Esophagus squamous epithelium (tissue), 5 donors: ENCODE measurements at places on chromosomes 6 and 20.

GRCh38 chr6:170279977-170280688 is 10.7 kb downstream of the DLL1 start:
- no peak for DNase-seq

- DNase-seq, result no peak
These were observed 61.9 kb upstream of the NRSN1 start for GRCh38 chr6:24064106-24064505.

GRCh38 chr20:47741669-47742608 is 43.3 kb downstream of the SULF2 start:
- DNase-seq, result no peak

DNA sequence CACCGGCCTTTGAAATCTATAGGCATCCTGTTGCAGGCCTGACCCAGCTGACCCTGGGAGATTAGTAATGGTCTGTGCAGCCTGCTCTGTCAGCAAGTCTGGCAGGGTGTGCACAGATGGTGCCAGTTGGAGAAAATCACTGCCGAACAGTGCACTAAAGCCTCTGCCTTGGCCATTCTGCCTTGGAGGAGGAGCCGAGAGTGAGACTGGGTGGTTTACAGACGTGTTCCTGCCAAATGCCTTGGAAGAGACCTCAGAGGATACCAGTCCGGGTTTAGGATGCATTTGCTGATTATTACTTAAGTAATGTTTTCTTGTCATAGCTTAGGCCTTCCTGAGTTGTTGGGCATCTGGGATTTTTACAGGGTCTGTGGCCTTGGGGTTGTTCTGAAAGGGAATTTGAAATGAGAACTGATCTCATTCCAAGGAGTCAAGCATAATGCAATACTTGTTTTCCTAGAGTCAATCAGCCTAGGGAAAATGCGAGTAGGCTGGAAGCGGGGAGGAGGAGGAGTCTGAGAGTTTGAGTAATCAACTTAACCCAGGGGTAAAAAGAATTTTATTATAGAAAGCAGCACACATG is 292.1 kb downstream of the SOX4 start:
- DNase-seq, result no peak

DNA sequence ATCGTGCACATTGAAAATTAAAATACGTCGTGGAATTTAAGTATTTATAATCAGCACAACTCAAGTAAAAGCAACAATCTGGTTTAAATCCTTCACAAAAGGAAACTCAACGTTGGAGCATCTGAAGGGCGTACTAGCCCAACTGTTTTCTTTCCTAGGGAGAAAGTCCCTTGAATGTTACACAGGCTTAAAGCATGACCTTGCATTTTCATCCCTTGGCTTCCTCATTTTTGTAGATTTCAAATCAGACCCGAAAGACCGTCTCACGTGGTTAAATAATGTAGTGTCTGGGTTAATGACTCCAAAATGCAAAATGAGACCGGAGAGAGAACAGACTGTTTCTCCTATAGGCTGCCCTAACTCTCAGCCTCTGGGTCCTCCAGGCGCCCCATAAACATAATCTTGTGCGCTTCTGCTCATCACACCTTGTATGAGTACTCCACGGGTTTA is 249.2 kb upstream of the RREB1 start:
- DNase-seq, result no peak

DNA sequence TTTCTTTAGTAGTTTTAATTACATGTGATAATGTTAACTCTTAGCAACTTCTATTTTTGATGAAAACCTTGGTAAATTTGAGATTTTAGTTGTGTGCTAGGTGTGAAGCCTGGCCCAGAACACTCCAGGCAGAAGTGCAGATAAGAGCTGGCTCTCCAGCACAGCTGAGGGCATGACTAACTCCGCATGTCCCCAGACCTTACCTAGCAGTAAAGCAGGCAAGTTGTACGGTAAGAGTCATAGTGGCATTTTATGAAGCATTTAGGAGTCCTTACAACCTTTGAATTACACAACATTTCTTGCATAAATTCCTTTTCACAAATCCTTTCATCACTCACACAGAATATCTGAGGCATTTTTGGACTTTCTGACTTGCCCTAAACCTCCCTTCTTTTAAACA is 67.2 kb downstream of the OPRM1 start:
- no peak for DNase-seq

GRCh38 chr20:4944518-4945313 is 56.6 kb downstream of the SLC23A2 start:
- no peak for DNase-seq

DNA sequence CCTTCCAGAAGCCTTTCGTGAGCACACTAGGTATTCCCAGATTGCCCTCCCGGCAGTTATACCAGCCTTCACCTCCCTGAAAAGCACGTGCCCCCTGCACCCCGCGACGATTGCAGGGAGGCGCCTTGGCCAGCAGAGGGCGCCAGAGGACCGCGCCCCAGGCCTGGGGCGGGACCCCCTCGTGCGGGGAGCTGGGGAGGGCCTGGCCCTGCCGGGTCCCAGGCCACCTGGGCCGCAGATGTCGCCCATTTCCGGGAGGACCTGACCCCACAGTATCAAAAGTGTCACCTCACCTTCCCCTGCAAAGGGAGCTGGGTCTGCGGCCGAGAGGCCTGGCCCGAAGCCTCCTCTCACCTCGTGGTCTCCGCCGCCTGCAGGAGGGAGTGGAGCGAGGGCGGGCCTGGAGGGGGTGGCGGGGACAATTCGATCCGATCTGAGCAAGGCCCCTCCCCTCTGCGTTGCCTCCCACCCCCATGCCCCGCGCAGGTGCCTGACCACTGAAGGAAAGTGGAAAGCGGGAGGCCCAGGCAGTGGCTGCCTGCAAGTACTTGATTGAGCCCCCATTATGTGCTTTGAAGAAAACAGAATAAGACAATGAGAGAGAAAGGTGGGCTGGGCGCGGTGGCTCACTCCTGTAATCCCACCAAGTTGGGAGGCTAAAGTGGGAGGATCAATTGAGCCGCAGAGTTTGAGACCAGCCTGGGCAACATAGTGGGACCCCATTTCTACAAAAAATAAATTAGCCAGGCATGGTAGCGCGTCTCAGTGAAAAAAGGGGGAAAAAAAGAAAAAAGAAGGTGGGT is 3.5 kb upstream of the SNAI1 start:
- DNase-seq, result no peak

- DNase-seq, result no peak
These were observed 78.1 kb downstream of the PRDM1 start for GRCh38 chr6:106163966-106164877.

DNA sequence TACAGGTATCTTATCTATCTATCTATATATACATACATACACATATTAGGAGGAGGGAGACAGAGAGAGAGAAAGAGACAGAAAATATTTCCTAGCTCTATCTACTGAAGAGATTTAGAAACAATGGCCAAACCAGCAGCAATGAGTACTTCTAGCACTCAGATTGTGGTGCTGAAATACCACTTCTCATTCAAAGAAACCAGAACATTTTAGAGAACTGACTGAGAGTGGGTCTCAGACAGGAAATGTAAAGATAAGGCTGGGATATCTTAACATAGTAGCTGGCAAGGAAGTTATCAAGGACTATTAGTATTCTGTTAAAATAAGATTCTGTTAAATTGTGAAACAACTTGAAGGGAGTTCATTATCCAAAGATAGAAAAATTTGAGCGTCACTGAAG is 57.0 kb downstream of the DNAAF9 start:
- no peak for DNase-seq

DNA sequence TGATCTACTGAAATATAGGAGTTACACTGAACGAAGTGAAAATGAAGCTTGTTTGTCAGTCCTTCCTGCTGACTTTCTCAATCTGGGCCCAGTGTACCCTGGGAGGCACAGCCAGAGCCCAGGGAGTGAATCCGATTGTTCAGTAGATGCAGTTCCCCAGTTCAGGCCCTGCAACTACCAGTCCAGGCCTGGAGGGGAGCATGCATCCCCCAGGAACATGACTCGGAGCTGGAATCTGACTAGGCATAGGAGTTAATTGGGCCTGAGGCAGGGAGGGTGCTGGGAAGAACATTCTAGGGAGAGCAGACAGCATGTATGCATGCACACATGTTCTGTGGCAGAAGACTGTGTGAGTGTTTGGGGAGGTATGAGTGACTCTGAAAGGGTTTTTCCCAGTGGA is 42.1 kb downstream of the PHACTR3 start:
- no peak for DNase-seq

DNA sequence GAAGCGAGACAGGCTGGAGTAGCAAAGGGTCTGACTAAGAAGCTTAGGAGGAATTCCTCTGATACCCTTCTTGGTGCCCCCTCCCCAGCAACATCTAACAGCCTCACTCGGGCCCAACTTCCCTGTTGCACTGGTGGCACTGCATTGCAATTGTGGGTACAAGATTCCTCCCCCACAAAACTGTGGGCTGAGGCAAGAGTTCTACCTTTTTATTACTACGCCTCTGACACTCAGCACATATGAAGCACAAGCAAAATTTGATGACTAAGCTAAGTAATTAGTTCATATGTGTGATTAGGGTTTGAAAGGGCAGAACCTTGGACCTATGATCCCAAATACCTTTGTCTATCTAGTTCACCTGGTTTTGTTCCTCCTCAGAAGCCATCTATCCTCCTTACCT is 83.5 kb downstream of the ZHX3 start:
- DNase-seq, result no peak

DNA sequence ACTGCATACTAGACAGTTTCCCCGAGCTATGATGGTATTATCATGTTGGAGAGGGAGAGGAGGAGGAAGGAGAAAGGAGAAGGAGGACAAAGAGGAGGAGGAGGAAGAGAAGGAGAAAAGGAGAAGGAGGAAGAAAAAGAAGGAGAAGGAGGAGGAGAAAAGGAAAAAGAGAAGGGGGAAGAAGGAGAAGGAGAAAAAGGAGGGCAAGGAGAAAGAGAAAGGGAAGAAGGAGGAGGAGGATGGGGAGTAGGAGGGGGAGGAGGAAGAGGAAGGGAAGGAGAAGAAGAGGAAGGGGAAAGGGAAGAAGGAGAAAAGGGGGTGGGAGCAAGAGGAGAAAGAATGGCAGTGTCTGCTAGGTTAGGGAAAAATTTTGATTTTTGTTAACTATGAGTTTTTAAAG is 35.1 kb upstream of the PRELID3B start:
- DNase-seq, result no peak

- DNase-seq, result no peak
These were observed 1349.6 kb downstream of the EPHA7 start for GRCh38 chr6:92069781-92070180.

DNA sequence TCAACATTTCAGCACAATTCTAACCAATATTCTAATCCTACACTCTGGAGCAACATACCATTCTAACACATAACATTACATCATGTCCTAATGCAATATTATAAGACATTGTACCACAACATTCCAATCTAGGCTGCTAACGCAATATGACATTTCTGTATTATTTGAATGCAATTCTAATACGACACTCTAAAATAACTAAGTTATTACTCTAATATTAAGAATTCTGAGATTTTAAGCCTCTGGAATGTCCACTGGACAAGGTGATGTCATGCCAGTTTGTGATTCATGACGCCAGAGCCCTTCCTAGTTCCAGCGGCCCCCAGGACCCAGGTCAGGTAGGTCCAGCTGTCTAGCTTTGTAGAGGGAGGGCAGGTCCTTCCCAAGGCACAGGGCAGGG is 69.7 kb upstream of the SIRPA start:
- DNase-seq, result no peak

DNA sequence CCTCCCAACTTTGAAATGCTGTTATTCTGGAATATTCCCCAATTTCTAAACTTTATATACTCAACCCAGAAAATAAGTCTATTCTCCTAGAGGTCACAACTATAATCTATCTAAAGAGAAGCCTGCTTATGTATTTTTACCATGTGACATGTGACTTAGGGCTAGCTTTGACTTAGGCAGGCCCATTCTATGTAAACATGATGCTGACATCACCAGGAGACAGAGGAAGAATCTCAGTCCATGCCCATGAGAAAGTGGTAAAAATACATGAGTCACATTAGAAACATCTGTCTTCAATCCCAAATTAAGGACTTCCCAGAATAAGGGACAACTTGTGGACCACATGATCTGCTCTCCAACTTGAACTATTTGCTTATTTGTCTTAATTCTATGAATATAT is 113.6 kb upstream of the ID4 start:
- no peak for DNase-seq

GRCh38 chr6:44576132-44576631 is 188.7 kb downstream of the CDC5L start:
- no peak for DNase-seq

DNA sequence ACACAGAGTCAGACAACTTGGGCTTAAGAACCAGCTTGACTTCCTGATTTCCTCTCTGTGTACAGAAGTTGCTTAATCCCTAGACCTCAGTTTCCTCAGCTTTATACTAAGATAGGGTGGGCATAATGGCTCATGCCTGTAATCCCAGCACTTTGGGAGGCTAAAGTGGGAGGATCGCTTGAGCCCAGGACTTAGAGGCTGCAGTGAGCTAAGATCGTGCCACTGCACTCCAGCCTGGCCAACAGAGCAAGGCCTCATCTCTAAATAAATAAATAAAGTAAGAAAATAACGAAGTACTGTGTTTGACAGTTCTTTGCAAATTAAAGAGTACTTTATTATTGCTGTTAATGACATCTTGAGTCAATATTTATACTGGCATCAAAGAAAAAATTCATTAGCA is 41.7 kb downstream of the CNKSR3 start:
- no peak for DNase-seq

- DNase-seq, result no peak
These were observed 140.5 kb downstream of the HIVEP2 start for GRCh38 chr6:142804490-142804889.

DNA sequence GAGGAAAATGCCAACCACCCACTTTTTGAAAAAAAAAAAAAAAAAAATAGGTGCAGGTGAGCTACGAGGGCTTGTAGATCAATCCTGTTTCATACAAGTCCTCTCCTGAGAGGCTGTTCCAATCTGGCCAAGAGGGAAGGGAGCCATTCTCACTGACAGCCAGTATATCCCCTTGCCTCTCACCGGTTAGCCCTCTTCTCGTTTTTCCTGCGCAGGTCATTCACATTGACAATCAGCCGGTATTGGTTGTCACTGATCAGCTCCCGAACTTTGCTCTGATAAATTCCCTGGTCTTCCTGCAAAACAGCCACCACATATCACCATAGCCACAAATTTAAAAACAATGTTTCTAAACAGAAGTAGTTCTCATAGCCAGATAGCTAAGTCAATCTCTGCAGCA is 1.4 kb downstream of the MCM3 start:
- DNase-seq, result no peak

DNA sequence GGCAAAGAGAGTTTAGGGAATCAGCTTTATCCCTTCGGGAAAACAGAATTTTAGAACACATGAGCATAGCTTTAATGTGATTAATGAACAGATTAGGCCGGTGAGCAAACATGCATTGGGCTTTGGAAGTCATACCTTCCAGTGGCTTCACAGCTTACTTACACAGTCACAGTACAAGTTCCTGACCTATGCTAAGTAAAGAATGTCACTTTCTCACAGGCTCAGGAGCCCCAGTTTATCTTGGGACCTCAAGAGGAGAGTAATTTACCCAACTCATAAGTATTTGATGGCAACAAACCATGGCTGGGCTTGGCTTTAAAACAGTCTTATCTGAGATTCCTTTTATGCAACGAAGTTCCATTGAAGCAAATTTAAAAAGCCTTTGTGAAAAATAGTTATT is 195.9 kb downstream of the AKAP7 start:
- no peak for DNase-seq

DNA sequence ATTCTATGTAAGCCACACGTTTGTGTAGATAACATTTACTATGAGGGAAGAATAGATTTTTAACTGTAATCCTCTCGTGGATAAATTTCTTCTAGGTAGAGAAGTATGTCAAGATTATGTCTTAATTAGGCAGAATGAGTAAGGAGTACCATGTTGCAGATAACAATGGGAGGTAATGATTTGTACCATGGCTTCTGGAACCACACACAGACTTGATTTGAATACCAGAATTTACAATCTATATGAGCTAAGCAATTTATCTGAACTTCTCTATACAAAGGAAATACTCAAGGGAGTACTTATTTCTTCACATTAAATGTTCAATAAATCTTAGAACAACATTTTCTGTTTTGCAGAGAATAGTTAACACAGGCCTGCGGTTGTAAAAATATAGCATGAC is 51.5 kb downstream of the RPS12 start:
- no peak for DNase-seq
